Stimulated activated CD8-positive, alpha-beta memory T cell treated with anti-CD3 and anti-CD28 coated beads, Interleukin-2, amount 100 ng/mL, for 48 hours (primary cell): ENCODE measurements at places on chromosomes 3 and 15.

DNA sequence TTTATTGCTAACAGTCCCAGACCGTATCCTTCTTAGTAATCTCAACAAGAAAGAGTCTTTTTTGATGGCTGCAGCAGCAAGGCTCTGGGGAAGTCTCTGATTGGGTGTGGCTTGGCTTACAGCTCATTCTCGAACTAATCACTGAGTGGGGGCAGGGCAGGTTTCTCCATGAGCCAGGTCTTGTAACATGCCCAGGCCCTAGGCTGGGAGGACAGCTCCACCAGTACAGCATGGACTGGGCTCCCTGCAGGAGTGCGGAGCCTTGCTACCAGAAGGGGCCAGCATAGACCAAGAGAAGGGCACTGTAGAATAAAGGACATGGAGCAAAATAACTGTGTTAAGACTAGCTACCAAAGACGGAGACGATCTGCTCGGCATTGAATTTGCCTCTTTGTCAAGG, 7.2 kb downstream of the CD276 start:
- no peak for DNase-seq

- peak; percentile 39 for DNase-seq
Observed at GRCh38 chr15:74616366-74616939, 817 bp downstream of the CLK3 start.

GRCh38 chr15:92681141-92681631, 25.6 kb upstream of the FAM174B start:
- no peak for DNase-seq

DNA sequence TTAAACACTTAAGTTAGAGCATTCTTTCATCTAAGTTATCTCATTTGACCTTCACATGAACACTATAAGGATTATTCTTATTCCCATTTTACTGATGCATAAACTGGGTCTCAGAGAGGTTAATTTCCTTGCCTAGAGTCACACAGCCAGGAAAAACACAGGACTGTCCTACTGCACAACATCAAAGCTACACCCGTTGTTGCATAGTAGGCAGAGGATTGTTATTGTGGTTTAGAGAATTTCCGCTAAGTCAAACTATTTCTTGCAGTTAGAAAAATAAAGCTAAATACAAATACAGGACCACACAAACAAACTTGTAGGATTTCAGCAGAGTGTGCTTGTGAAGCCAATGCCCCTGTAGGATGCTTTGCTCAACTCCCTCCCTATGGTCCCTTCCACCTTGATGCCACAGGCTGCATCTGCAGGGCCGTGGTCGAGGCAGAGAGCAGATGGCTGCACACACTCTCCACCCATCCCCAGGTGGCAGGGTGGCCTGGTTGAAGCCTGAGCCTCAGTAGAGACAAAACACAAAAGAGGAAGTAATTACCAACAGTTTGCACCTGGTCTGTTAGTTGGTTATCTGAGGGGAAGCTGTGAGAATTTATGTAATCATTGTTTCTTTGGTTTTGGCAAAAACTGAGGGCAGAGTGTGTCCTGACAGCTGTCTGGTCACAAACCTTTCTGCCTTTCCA, 41.1 kb upstream of the SKOR1 start:
- DNase-seq, result no peak

- no peak for DNase-seq
Observed at GRCh38 chr3:145272684-145273083, 888.3 kb downstream of the PLOD2 start.

DNA sequence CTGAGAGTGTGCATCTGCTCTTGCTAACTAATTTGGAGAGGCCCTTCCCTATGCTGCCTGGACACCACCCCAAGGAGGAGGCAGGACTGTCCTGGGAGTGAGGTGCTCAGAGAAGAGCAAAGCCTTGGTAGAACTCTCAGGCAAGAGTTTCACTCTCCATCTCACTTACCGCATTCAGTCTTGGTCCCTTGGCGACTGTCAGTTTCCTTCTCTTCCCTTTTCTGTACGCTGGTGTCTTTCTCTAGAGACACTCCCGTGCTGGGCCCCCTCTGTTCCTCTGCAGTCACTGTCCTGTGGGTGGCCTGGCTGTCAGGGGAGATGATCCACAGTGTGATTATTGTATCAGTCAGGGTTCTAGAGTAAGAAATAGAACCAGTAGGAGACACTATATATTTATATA, 44.0 kb downstream of the IDH2 start:
- DNase-seq, result no peak

GRCh38 chr3:151630938-151631441, 102.7 kb upstream of the AADACL2 start:
- DNase-seq, result no peak

DNA sequence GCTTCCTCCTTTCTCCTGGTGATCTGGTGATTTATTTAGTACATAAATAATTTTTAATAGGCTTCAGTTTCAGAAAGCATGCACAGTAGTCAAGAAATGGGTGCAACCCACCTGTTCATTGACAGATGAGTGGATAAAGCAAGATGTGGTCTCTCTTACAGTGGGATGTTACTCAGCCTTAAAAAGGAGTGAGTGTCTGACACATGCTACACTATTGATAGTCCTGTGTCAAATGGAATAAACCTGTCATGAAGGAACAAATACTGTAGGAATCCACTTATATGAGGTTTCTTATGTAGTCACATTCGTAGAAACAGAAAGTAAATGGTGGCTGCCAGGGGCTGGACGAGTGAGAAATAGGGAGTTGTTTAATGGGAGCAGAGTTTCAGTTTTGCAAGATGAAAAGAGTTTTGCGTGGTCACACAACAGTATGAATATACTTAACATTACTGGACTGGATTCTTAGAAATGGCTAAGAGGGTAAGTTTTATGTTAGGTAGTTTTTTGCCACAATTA, 56.0 kb upstream of the PPARG start:
- no peak for DNase-seq

- DNase-seq, result no peak
Observed at GRCh38 chr3:116059421-116060096, 385.7 kb downstream of the LSAMP start.

DNA sequence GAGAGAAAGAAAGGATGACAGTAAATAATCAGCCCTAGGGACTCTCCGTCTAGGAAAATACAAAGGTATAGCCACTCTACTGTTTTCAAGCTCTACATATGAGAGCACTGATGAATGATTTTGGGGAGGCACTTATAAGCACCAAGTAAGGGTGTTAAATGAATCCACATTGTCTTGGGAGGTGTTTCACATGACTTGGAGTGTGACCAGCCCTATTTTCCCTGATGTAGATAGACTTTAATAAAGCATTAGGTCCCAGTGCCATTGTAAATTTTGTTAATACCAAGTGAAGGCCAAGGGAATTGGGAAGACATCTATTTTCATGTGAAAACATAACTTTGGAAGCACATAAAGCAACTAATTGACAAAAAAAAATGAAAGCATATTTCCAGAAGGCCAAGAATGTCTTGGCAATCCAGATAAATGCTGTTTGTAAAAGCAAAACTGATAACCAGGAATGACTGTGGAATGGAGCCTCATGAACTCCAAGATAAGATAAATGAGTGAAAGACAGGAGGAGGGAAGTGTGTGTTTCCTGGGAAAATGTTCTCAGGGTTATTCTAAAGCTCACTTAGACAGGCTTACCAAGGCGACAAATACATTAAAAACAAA, 96.0 kb upstream of the MYZAP start:
- DNase-seq, result no peak

DNA sequence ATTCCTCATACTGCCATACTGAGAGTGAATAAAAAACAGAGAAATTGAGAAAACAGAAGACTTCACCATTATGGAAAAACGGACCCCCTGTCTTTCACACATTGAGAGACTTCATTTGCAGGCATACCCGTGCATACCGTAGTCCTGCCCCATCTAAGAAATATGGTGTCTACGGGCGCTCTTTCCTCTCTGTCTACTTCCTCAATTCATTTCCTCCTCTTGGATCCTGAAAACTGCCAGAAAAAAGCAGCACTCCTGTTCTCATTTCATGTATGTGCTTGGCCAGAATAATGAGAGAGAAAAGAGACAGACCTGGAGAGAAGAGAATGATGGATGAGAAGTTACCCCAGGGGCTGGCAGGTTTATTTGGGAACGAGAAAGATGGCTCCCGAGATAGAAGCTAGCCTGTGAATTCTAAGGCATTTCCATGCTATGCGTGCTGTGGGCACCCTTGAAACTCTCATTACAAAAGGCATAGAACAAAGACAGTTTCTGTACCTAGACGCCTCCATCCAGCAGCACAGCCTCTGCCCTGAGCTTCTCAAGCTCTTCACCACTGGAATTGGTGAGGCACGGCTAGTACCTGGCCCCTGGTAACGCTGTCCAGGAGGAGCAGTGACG, 62.5 kb upstream of the EPHB3 start:
- DNase-seq, result no peak

DNA sequence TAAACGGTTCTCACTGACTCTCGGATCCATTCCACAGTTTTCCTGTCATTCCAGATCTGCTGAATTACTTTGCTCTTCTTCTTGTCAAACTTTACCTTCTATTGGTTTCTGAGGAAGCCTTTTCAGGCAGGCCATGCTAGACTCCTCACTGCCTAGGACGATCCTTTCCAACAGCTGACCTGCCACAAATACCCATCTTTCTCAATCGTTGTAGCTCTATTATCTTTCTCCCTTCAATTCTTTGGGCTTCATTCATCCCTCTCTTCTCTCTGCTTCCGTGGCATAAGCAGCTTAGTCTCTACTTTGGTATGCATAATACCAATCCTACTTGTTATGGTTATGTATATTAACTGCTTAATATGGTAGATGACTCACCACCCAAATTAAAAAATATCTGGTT, 421.8 kb downstream of the NLGN1 start:
- DNase-seq, result no peak

- peak; percentile 87 for DNase-seq
Observed at GRCh38 chr15:74598126-74598842, 17.4 kb upstream of the CLK3 start.
